ENCODE measurements at places on chromosomes 5 and 9. TPM values are rescaled to one million over a fixed set of nuclear protein-coding genes. Genes with fewer than 3 reads are reported as not detected.

SLC1A3 gene
- total RNA-seq, result 5.0 TPM

C5orf52 gene
- not detected for total RNA-seq

FOXD4L6 gene
- total RNA-seq, result 0.07 TPM

FSTL4 gene
- total RNA-seq, result 15.0 TPM

DNA sequence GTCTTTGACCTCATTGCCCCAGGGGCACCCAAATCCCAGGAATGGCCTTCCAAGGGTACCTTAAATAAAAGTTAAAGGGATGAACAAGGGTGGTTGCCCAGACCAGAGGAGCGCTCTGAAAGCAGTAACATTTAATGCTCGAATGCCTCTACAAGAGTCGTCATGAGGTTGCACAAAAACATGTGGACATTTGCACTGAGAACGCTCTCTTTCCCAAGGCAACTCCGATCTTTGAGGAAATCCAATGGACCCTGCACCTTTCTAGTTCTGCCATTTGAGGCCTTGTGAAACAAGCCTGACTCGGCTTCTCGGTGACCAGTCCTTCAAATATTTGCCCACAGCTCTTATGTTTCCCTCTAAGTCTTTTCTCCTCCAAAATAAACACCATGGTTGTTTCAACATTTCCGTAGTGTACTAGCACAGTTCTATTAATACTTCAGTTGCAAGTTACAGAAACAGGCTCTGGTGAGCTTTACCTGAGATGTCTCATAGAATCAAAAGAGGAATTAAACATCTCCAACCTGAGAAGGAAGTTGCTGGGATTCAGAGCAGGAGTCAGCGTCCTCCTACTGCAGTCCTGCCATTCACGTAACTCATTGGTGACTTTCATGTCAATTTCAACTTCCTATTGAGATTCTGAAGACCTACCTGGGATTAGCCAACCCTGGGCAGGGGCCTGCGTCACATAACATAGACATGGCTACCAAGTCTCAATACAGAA, 168.8 kb upstream of the RAI14 start:
- peak; percentile 23 for DNase-seq

GRCh38 chr5:57193757-57194413, 20.0 kb downstream of the GPBP1 start:
- no peak for DNase-seq

- DNase-seq, result no peak
Measured at GRCh38 chr9:20256284-20256948, 365.9 kb downstream of the MLLT3 start.

DNA sequence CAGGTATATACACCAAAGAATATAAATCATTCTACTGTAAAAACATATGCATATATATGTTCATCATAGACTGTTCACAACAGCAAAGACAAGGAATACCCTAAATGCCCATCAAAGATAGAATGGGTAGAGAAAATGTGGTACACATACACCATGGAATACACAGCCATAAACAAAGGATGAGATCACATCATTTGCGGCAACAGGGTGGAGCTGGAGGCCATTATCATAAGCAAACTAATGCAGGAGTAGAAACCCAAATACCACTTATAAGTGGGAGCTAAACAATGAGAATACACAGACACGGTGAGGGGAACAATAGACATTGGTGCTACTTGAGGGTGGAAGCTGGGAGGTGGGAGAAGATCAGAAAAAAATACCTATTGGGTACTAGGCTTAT, 117.6 kb downstream of the COX7C start:
- DNase-seq, result no peak

- no peak for DNase-seq
Measured at GRCh38 chr9:4579001-4579400, 83.1 kb upstream of the PLPP6 start.

Measured in NCI-H460 (cell line).